Hypothalamus (tissue), 51 donors: ENCODE measurements at places on chromosomes 4 and X.

GRCh38 chrX:100194082-100194775, 215.8 kb downstream of the PCDH19 start:
- DNase-seq, result no peak

DNA sequence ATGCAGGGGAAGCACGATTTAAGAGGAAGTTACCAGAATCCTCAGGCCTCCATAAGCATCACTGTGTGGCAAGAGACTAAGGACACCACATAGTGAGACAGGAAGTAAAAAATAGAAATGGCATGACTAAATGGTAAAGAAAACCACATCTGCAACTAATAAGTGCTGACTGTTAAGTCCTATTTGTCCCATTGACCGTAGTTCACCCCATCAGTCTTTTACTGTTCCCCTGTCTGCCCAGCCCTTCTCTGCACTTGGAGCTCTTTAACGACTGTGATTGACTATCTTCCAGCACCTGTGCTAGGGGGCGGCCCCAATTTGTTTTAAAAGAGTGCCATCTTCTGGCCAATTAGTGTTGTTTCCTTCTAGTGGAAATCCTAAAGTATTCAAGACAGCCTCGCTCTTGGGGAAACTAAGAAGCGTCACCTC, 94.2 kb downstream of the MAOA start:
- no peak for DNase-seq

GRCh38 chr4:73761856-73762255, 21.5 kb downstream of the CXCL8 start:
- DNase-seq, result no peak

- DNase-seq, result no peak
These were observed 180.3 kb upstream of the TENM3 start for GRCh38 chr4:182062936-182063335.

GRCh38 chr4:88230969-88231771, 53.2 kb downstream of the PPM1K start:
- no peak for DNase-seq

DNA sequence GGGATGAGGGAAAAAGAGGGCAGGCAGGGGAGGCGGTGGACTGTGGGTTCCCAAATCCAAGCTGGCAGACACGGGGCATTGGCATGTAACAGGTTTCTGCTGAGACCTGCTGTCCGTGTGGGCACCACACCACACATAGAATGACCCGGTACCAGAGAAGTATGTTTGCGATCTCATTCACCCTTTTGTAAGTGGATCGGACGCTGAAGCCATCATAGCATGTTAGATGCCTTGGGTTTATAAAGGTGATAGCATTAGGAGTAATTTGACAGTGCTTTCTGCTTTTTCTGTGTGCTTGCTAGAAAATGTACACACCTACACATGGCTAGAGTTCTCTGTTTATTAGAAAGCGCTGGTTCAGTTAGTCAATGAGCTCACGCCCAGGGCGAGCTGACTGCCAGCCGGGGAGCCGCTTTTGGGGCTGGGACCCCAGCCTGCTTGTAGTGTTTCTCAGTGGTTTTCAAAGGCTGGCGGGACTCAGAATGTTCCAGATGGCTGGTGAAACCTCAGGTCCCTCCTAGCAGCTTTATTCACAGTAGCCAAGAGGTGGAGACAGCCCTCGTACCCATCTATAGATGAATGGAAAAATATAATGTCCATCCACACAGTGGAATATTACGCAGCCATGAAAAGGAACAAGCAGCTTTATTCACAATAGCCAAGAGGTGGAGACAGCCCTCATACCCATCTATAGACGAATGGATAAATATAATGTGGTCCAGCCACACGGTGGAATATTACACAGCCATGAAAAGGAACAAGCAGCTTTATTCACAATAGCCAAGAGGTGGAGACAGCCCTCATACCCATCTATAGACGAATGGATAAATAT, 579 bp downstream of the IL3RA start:
- no peak for DNase-seq

- DNase-seq, result no peak
These were observed 29.0 kb downstream of the DDX60L start for GRCh38 chr4:168451331-168451730.

- no peak for DNase-seq
These were observed 10.2 kb upstream of the CXCL13 start for GRCh38 chr4:77595364-77595973.

DNA sequence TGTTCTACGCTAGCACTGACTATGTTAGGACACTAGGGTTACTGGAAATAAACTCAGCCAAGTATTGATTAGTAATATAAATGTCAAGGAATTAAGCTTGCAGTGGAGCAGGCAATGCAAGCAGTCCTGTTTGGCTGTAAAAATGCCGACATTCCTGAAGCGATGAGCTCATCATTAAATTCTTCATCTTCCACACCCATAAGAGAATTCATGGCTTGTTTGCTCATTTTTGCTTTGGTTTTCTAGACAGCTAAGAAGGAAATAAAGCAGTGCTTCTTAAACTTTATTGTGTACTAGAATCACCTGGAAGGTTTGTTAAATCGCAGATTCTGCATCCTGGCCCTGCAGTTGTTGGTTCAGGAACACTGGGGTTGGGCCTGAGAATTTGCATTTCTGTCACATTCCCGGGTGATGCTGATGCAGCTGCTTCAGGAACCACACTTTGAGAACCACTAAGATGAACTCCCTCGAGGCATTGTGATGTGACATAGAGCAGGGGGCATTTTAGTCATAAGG, 17.8 kb downstream of the ANXA3 start:
- no peak for DNase-seq

DNA sequence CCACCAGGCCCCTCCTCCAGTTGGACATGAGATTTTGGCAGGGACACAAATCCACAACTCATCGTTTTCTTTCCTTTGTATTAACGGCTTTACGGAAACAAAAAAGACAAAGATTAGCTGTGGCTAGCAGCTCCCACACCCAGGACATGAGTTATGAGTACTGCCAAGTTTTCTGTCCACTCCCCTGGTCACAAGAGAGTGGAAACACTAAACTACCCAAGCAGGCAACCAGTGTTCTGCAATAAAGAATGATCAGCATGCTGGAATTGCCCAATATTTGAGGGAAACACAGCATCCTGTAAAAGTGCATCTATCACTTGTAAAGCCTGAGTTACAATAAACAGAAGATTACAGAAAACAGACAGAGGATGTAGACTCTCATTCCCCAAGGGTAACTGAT, 358.4 kb downstream of the NLGN4X start:
- DNase-seq, result no peak

DNA sequence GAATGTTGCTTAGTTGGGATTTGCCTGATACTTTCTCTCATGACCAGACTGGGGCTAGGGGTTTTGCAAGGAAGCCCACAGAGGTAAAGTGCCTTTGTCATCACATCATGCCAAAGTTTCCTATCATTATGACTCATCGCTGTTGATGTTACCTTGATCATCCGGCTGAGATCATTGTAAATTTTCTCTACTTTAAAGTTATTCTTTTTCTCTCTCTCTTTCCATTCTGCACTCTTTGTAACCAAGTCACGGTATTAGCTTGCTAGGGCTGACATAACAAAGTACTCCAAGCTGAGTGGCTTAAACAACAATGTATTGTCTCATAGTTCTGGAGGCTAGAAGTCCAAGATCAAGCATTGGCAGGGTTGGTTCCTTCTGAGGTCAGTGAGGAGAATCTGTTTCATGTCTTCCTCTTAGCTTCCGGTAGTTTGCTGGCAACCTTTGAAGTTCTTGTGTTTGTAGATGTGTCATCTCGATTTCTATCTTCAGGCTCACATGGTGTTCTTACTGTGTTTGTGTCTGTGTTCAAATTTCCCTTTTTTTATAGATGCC, 113.0 kb downstream of the DTHD1 start:
- DNase-seq, result no peak

- no peak for DNase-seq
These were observed 1.8 kb downstream of the SGMS2 start for GRCh38 chr4:107826421-107826980.

GRCh38 chr4:46270986-46271596, 118.8 kb downstream of the GABRA2 start:
- no peak for DNase-seq

- DNase-seq, result no peak
These were observed 1752.0 kb upstream of the TENM3 start for GRCh38 chr4:180491210-180491609.

DNA sequence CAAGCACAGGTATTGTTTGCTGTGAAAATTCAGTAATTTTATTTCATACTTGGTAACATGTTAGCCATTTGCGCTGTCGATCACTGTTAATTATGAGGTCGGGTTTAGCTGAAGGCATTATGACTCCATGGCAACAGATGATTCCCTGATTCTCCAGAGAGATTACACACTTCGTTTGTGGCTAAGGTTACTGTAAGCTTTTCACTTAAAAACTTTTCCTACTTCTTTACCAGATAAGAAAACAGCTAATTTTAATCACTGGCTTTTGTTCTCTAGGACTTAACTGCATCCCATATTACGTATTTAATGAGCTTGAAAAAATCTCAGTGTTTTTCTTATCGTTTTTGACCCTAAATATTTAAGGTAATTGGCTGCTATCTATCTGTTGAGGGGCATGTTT, 2.1 kb downstream of the GSTCD start:
- no peak for DNase-seq

DNA sequence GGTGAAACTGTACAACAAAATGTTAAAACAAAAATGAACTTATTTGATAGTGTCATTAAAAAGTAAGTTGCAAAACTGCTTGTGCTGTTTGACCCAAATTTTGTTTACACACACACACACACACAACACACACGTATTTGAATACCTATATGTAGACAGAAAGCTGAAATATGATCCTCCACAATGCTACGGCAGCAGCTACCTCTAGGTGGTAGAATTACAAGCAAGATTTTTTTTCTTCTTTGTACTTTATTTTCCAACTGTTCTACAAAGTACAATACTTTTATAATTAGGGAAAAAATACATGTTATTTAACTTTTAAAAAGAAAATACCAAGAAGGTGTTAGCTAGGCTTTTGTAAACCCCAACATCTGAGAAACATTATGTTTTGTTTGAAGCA, 1.2 kb downstream of the CYTL1 start:
- no peak for DNase-seq
